Fibroblast of skin of right biceps (primary cell): ENCODE measurements at places on chromosomes 13 and 19.

DNA sequence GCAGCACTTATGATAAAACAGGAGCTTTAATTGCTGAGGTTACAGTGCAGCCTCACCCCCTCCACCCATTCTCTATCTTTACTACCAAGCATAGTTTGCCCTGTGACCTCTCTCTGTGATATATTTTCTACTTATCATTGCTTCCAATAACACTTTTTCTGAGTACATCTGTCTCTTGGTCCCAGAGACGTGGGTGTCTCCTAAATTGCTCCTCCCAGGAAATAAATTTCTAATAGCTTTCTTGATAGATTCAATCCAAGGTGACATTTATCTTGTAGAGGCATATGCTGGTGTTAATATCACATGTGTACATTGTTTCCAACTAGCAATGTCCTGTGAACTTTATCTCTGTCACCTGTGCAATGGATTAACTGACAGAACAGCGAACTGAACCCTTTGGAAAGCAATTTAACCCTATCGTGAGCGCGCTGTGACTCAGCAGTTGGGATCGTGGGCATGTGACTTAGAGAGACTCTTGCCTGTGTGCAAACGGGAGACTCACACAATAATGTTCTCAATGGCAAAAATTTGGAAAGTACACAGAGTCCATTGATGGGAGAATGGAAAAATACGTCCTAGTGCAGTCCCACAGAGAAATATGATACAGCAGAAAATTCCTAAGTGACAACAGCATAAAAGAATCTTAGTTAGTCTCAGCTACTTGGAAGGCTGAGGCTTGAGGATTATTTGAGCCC, 7.0 kb upstream of the MAP2K2 start:
- peak; percentile 78 for DNase-seq

DNA sequence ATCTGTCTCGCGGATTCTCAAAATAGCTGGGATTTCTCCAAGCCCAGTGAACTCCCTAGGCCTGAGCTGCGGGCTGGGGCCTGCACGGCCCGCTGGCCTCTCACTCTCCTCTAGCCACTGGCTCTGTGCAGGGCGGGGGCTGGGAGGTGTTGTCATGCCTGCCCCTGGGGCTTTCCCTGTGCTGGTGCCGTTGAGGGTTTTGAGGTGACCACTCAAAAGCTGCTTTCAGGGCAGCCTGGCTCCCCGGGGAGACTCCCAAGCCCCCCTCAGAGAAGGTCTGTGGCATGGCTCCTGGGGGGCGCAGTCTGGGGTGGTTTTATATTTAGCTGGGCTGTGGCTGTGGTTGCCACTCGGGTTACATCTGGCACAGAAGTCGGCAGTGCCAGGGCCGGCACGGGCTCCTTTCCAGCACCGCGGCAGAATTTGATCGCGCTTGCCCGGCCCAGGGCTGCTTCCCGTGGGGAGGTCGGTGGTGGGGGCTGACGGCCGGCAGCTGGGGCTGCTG, 10.0 kb downstream of the NDUFB7 start:
- no peak for DNase-seq

DNA sequence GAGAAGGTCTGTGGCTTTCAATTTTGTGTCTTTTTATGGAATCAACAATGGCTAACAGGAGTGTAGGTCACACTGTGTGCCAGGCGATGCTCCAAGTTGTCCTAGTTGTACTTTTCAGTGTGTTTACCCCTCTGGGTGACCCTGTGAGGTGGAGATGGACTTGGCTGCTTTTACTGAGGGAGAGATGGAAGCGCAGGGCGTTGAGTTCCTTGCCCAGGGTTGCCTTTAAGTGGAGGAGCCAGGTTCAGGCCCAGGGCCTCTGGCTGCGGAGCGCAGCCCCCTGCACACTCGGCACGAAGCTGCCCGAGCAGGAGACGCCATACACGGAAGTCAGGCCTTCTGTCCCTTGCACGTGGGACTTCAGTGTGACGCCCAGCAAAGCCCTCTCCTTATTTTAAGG, 112.8 kb downstream of the RAB20 start:
- DNase-seq, result no peak

DNA sequence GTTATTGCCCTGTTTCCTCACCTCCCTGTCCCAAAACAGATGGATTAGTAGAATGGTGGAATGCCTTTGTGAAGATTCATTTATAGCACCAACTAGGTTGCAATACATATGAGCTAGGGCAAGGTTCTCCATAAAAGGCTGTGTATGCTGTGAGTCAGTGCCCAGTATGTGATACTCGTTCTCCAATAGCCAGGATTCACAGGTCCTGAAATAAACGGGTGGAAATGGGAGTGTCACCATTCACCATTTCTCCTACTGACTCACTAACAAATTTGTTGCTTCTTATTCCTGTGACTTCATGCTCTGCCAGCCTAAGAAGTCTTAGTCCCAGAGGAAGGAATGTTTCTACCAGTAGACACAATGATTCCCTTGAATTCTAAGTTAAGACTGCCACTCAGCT, 1745.4 kb downstream of the SLITRK1 start:
- no peak for DNase-seq

DNA sequence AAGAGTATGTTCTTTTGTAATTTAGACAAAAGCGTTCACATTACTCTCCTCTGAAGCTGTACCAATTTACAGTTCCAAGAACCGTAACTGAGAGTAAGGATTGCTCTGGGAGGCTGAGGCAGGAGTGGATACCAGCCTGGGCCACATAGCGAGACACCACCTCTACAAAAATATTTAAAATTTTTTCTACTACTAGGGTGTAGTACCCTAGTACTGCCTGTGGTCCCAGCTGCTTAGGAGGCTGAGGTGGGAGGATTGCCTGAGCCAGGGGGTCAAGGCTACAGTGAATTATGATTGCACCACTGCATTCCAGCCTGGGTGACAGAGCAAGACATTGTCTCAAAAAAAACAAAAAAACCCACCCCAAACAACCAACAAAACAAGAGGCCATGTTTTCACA, 12.1 kb upstream of the CYP2A6 start:
- DNase-seq, result no peak

DNA sequence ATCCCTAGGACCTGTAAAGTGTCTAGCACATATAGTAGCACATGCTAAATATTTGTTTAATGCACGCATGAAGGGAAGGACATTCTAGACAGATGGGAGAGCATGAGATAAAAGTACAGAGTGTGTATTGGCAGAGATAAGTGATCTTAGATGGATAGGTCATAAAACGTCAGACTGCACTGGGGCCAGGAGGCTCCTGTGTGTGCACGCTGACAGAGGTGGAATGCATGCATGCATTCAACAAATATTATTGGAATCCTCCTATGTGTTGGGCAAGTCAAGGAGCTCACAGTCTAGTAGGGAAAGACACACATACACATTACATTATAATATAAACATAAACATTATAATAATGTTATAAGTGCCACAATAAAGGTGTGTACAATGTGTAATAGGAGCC, 73.3 kb downstream of the FGF9 start:
- no peak for DNase-seq

- DNase-seq, result no peak
These were observed 71.1 kb downstream of the UGGT2 start for GRCh38 chr13:95982144-95982543.

GRCh38 chr19:55116232-55116858, 1.1 kb downstream of the PPP1R12C start:
- peak; percentile 56 for DNase-seq

- DNase-seq, result no peak
These were observed 19.5 kb downstream of the SHC2 start for GRCh38 chr19:441213-441836.

GRCh38 chr13:98293570-98294142, 116.6 kb upstream of the RNF113B start:
- DNase-seq, result peak; percentile 49

GRCh38 chr19:14901675-14902260, 15.8 kb upstream of the OR7A17 start:
- no peak for DNase-seq

GRCh38 chr13:111634410-111634809, 314.0 kb downstream of the TEX29 start:
- no peak for DNase-seq

DNA sequence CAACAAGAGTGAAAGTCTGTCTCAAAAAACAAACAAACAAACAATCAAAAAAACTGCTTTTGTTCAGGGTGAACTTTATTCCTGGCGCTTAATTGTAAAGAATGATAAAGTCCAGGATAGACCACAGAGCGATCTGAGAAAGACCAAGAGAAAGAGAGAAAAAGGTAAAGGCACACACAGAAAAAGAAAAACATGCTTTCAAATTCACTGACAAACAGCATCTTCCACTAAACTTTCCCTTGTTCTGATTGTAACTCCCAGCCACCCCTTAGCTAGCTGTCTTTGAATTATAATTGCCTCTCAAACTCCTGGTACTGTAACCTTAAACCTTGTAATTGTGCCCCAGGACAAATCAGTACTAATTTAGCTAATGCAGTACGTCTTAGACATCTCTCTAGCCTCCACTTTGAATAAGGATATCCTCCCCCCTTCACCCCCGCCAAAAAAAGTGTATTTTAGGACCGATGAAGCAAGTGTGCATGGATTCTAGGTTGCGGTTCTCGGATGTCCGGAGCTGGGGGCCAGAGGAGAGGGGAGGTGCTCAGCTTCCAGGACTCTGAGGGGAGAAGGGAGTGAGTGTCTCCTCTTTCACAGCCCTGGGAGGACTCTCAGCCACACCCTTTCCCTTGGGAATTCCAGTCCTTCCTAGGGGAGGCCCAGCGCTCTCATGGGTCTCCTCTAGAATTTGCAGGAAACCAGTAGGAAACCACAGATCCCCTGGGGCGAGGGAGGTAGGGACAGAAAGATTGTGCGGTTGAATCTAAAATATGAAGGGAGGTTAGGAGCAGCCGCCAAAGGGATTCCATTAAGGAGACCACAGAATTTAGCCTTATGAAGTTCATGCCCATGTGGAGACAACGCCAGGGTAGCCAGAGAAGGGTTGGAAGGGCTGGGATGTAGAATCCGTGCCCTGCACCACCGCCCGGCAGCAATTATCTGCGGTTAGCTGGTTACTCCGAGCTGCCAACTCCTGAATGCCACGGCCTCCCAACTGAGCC, 19.7 kb downstream of the ZNF536 start:
- peak; percentile 96 for DNase-seq

DNA sequence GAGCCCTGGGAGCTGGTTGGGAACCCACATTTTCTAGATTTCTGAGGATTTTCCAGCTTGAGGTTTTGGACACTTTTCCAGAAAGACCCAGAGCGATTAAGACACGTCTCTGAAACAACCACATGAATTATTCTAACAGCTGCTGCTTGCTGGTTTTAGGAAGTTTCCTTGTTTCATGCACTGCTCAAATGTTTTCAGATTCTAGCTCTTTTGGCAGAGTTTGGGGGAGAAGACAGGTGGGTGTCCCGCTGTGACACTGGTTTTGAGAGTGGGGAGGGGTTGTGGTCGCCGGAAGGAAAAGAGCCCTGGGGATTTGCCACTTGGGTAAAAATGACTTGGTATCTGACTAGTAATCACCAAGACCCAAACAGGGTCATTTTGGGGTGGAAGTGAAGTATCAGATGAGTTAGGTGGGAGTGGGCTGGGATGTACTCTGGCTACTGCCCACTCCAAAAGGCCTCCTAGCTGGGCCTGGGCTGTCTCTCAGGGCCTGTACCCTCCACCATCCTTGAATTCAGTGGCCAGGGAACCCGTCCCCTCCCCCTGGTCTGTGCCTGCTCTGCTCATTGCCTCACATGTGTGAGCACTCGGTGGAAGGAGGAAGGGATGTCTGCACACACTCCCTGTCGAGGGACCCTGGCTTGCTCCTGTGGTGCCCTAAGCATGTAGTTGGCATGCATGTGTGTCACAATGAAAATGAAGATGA, 13.2 kb downstream of the GATAD2A start:
- no peak for DNase-seq

- no peak for DNase-seq
These were observed 62.3 kb downstream of the ZNF627 start for GRCh38 chr19:11659612-11660011.

DNA sequence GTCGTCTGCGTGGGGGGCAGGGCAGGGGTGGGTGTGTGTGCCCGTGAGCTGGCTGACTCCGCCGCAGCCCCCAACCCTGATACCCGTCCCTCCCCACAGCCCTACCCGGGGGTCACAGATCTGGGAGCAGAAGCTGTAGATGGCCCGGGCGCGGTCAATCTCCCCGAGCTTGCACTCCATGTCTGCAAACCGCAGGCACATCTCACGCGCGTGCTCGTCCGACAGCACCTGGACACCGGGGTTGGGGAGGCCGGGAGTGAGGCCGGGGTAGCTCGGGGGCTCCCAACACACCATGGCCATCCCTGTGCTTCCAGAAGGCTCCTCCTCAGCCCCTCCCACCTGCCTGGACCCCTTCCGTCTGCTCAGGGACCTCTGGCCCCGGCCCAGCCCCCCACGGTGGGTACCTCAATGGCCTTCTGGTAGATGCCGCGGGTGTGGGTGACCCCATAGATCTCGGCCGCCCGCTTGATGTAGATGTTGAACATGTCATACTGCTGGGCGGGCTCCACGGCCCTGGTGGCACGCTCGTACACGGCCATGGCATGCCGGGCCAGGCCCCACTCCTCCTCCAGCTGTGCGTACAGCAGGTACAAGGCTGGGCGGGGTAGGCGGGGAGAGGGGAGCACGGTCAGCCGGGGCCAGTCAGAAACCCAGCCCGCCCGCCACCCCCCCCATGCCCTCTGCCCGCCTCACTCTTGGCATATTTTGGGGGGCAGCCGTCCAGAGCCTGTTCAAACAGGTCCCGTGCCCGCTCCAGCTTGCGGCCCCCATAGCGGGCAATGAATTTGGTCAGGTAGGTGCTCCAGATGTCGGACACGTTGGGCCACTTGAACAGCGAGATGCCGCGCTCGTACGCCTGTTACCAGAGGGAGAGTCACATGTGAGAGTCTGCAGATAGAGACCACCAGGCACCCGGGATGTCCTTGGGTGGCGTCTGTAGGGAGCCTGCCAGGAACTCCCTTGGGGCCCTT, 8.6 kb downstream of the XAB2 start:
- DNase-seq, result no peak

DNA sequence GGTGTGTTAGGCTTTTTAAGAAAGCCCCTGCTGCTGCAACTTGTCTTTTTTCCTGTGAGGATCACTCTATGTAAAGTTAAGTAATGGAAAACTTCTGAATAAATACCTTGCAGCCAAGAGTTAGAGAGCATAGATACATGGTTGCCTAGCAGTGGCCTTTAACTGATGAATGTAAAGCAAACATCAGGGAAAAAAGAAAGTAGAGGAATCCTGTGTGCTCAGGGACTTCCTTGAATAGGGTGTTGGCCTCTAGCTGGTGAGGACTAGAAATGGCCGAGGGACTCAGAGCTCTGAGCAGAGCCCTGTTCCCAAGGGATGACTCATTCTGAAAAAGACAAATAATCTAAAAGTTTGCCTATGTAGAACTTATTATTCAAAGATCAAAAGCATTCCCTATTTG, 135.7 kb downstream of the MIPEP start:
- DNase-seq, result peak; percentile 33

GRCh38 chr13:27016875-27017274, 154.7 kb downstream of the USP12 start:
- DNase-seq, result no peak
